ENCODE measurements at places on chromosomes 1 and 21. TPM values are rescaled to one million over a fixed set of nuclear protein-coding genes. Genes with fewer than 3 reads are reported as not detected.

DNA sequence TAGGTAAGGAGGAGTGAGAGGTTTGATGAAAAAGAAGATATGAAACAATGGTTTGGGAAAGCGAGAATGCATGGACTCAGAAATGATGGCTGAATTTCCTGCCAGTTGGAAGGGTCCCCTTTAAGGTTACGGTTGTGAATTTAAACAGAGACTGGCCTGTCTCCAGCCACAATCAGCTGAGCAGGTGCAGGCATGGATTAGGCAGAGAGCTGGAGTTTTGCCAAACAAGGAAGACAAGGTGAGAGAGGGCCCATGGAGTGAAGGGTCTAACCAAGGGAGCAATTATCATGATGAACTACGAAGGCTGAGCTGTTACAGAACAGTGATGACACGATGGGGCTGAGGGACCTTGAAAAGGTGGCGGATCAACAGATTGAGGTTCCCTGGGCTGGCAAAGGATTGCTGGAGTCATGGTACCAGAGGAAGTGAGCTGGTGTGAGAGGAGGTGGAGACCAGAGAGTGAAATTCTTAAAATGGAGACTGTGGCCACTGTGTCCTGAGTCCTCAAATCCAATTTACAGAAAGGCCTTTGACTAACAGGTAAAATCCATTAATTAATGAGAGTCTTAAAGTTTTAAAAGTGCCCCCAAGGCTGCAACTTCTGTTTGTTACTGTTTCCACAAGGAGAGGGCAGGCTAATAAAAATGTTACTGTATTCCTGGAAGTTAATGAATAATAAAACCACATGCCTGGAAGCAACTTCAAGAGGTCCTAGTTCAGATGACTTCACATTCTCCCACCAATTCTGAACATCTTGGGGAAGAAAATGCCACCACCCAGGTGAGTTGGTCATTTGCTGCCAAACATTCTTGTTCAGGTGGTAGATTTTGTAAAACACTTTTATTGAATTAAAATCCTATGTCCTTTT lies 41.5 kb downstream of the LHX9 start:
- no peaks in the 10 kb centered on the region for H3K27me3 ChIP-seq
- no peak overlapping the region for H3K27ac ChIP-seq
- DNase-seq: no peak
- H3K36me3 ChIP-seq: no peaks in the 10 kb centered on the region

DNA sequence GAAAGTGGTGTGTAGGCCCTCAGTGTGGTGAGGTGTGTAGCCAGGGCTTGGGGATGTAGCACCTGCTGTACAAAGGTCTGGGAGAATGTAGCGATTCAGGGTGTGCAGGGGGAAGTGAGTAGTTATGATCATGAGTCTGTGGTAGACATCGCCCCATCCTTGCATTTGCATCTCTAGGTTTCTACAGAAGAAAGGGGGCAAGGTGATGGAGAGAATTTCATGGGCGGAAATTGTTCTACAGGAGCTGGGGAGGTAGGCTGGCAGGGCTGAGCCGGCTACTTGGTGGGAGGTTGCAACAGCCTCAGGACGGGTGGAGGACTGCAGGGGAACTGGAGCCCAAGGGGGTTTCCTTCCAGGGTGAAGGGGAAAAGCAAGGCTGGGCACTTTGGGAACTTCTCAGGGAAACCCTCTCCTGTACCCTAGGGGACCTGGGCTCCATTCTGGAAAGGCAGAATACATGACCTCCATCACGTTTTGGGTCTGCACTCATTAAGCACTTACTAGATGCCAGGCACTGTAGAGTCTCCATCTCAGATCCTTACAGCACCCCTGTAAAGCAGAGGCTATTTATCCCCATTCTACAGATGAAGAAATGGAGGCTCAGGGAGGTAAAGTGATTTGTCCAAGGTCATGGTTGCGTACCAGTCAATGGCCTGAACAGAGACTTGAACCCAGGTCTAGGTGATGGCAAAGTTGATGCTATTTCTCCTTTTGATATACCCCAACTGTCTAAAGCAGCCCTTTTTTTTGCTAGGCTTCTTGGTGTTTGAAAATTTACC lies 14.5 kb upstream of the TNFRSF1B start:
- H3K4me3 ChIP-seq: no peak overlapping the region
- H3K27me3 ChIP-seq: no peaks in the 10 kb centered on the region
- no peak for DNase-seq

DNA sequence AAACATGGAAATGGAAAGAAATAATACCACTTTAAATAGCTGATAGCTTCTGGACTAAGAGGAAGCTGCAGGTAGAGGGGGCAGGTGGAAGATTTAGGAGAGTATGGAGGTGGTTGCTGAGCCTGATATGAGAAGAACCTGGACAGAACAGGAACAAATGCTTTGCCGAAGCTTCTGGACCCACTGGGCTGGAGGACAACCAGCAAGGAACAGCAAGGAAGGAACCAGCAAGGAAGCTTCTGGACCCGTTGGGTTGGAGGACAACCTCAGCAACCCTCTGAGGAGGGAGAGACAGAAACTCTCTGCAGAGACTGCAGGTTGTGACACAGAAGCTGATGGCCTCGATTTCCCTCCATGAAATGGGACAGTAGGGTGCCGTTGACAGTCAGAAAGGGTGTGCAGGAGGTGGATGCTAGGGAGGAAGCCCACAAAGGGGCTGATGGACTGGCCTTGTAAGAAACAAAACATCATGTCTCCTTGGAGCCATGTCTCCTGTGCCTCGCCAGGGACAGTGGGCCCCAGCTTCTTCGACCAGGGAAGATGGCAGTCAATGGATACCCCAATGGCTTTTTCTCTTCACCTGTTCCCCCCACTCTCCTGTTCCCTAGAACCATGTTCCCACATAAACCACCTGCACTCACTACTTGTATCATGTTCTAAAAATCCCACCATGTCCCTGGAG lies 8.3 kb upstream of the WNT3A start:
- H3K36me3 ChIP-seq: no peaks in the 10 kb centered on the region
- DNase-seq: no peak
- H3K4me1 ChIP-seq: no peaks in the 10 kb centered on the region
- H3K27me3 ChIP-seq: no peaks in the 10 kb centered on the region
- no peak overlapping the region for H3K27ac ChIP-seq

CYP4A22 gene
- not detected for total RNA-seq

SHE gene
- 17.7 TPM for total RNA-seq
